Activated CD8-positive, alpha-beta memory T cell treated with anti-CD3 and anti-CD28 coated beads for 1 hour (primary cell): ENCODE measurements at places on chromosomes 11 and 22.

DNA sequence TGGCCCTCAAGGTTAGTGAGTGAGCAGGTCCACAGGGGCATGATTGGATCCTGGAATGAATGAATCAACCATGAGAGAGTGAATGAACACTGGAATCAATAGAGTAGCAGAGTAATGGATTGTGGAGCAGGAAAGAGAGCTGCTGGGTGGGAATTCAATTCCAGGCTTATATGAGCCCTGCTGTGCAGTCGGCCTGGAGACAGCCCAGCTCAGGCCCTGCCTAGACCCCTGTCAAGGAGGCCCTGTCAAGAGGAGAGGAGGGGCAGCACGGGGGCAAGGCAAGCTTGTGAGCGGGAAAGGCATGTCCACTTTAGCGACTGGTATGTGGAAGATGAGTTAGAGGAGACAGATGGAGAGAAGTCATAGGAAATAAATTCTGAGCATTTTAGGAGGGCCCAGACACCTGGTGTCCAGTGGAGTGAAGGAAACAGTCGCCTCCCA lies 1.3 kb upstream of the FOLR1 start:
- DNase-seq: no peak

DNA sequence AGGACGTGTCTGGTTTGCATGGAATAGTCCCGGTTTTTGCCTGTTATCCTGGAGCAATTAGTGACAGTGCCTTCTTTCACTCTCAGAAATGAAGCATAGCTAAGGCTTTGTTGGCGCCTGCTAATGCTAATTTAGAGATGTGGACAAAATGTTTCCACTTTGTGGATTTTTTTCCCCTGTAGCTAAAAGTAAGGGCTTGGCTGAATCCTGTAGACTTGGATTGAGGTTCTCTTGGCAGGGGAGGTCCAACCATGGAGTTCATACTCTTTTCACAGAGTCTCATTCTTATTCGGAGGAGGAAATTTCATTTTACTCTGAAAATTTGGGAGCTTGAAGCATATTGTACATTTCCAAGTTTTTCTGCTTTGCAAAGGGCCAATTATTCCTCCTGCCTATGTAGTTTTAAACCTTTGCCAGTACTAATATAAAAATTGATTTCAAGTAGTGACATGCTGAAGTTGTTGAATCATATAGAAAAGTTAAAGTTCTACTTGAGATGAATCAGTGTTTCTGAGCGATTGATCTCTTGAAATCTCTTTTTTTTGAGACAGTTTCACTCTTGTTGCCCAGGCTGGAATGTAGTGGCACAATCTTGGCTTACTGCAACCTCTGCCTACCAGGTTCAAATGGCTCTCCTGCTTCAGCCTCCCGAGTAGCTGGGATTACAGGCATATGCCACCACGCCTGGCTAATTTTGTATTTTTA lies 20.0 kb downstream of the PPFIA1 start:
- DNase-seq: no peak

DNA sequence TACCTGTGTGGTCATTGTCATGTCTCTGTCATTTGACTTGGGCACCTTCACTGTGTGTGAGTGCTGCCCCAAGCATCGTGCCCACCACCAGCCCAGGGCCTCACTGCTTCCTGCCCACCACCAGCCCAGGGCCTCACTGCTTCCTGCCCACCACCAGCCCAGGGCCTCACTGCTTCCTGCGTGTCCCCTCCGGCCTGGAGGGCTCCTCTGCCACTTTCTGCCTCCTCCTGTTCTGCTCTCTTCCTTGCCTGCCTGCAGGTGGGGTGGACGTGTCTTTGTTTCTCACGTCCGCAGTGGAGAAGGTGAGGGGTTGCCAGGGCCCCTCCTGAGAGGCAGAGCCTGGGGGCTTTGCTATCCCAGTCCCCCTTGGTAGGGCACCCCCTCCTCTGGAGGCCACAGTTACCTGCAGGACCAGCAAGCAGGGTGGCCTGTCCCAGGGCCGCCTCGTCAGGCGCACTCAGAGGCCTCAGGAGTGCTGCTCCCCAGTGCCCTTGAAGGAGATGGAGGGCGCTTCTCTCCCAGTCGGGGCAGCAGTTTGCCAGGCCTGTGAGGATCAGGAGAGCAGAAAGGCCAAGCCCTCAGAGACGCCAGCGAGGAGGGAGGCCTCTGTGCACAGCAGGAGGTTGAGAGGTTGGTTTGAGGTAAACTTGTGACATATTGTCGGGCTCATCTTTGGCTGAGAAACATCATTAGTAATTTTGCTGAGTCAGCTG lies 290.7 kb downstream of the TBC1D22A start:
- no peak for DNase-seq

- no peak for DNase-seq
Observed at GRCh38 chr22:34966980-34967565, 98.9 kb upstream of the ISX start.

- no peak for DNase-seq
Observed at GRCh38 chr11:74639533-74639932, 47.2 kb downstream of the POLD3 start.

DNA sequence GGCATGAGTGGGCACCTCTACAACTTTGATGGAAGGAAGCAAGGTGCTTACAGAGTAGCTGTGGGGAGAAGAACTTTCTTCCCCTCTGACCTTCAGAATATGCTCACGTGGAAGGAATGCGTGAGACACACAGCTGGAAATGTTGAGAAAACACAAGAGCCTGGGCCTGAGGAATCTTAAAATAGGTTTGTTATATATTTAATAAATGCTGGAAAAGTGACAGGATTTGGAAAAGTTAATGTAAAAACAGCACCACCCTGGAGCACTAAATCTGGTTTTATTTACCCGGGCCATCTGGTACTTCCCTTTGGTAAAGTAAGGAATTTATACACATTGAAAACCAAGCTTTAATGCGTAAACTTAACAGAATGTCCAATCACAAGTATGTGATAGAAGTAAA lies 14.0 kb upstream of the AMPD3 start:
- DNase-seq: no peak

GRCh38 chr11:14117632-14118031 lies 155.1 kb downstream of the SPON1 start:
- DNase-seq: no peak

DNA sequence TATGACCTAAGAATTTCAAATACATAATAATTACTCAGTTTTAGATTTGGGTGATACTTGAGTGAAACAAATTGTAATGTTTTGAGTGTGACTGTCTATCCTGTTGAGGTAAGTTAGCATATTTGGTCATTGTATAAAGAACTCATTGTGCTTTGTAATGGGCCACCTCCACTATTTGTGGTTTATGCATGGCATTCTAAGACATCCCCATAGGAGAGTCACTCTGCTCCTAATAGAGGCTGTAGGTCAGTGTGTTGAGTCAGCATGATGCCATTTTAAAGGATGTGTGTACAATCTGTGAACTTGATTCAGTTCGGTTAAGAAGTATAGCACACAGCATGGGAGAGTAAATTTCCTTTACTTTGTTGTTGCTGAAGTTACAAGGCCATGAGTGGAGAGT lies 1112.4 kb downstream of the JRKL start:
- DNase-seq: no peak

GRCh38 chr22:39454385-39454871 lies 2.4 kb upstream of the MGAT3 start:
- DNase-seq: no peak

DNA sequence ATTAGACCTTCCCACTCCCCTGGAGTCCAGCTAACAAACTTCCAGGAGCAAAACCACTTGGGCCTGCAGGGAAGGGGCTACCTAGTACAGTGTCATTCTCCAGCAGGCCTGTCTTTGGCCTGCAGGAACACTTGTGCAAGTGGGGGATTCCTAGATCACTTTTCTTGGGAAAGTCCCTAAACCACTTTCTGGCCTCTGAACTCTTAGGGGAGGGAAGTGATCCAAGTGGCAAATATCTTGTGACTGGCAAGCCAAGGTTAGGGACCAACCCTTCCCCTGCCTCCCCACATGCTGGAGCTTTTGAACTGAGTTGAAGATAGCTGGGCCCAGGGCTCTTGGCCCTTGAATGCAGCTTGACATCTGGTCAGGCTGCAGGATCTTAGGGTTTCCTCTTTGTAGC lies 17.2 kb downstream of the PPFIBP2 start:
- no peak for DNase-seq

GRCh38 chr11:10906521-10906920 lies 48.7 kb upstream of the ZBED5 start:
- no peak for DNase-seq

DNA sequence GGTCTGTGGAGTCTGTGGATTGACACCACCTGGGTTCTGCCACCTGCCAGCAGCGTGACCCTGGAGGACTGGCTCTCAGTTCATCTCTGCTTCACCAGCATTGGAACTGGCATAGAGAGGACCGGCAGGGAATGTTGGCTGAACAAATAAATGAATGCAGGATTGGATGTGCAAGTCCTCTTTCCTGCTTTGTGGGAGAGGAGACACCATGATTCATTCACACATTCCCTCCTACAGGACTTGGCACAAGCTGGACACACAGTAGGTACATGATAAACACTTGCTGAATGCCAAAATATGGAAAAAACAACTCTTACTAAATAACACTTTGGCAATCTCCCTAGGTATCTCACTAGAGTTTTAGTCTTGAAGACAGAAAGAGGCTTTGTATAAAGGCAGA lies 116.6 kb upstream of the NARS2 start:
- no peak for DNase-seq

DNA sequence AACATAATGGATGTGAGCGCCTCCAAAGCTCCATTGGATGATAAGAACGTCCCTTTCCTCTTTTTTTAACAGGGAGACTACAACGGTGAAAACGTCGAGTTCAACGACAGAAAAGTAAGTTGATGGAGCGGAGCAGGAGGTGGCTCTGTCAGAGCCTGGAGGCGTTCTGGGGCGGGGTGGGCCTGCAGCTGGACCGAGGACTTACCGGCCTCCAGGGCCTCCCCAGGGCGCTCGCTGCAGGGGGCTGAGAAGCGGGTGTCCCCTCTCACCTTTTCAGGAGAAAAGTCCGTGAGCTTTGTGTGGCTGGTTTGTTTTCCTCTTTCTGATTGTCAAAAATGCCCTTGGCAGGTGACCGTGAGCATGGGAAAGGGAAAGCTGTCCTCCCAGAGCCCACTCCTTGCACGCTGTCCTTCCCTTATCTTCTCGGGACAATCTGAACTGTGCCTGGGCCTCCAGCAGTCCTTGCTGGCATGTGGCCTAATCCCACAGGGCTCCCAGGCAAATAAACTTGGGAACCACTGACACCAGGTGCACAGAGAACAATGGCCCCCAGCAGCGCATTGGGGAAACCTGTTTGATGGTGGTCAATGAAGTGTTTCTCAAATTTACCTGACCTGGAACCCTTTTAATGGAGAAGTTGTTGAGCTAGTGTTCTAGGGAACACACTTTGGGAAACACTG lies 38.4 kb downstream of the ANO1 start:
- DNase-seq: no peak

DNA sequence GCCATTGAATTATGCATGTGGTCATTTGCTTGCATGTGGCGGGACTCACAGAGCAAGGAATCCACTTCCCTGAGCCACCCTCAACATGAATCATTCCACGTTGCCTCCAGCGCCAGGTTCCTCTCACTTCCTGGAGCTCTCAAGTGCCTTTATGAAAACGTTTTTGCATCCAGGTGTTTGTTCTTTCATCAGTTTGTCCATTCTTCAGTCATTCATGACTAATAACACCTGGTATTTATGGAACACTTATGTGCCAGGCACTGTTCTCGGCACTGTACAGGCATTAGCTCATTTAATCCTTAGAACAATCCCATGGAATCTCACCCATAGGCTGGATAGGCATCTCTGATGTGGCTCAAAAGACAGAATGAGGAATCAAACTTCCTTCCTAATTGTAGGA lies 256.1 kb upstream of the SYN3 start:
- DNase-seq: no peak

- DNase-seq: no peak
Observed at GRCh38 chr11:114164546-114164945, 105.0 kb downstream of the ZBTB16 start.

DNA sequence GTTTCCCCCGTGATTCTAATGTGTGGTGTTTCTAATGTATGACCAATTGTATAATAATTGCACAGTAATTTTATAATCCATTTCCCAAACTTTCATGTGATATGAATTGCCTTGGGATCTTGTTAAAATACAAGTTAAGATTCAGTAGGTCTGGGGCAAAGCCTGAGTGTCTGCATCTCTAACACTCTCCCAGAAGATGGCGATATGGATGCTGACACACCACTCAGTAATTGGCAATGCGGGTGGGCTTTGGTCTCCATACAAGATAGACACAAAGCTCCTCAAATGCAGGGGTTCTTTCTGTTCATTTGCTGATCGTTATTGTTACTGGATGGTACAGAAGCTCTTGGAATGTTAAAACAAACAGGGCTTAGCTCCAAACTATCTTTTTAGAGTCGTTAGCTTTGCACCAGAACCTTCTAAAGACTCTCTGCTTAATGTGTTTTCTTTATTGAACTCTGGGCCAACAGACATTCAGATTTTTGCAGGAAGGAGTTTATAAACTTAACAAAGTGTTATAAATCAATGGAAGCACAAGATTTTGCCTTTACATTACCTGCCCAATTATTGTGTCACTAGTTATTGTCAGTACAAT lies 45.4 kb upstream of the ANO3 start:
- no peak for DNase-seq

- DNase-seq: no peak
Observed at GRCh38 chr11:808427-809286, 1.1 kb upstream of the RPLP2 start.

GRCh38 chr11:111448831-111449557 lies 63.2 kb downstream of the BTG4 start:
- DNase-seq: no peak

DNA sequence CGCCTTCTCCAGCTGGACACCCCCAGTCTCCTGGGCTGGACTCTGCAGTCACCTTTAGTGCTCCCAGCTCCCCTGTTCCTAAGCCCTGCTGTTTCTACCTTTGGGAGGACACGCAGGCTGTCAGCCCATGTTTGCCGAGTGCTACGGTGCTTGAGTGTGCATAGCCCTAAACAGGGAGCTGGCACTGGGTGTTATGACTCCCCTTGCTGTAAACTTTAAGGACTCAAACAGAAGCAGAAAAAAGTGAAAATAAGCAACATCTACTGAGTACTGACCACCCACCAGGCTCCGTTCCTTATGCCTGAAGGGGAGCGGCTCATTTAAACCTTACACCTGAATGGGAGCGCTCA lies 7.3 kb upstream of the APOBEC3B start:
- no peak for DNase-seq

- DNase-seq: no peak
Observed at GRCh38 chr11:116325247-116325646, 447.5 kb downstream of the BUD13 start.

GRCh38 chr11:131951121-131951520 lies 580.7 kb downstream of the NTM start:
- no peak for DNase-seq

GRCh38 chr11:5107285-5107684 lies 30.9 kb downstream of the OR52A5 start:
- no peak for DNase-seq

GRCh38 chr11:93573184-93573583 lies 30.0 kb upstream of the SMCO4 start:
- no peak for DNase-seq

DNA sequence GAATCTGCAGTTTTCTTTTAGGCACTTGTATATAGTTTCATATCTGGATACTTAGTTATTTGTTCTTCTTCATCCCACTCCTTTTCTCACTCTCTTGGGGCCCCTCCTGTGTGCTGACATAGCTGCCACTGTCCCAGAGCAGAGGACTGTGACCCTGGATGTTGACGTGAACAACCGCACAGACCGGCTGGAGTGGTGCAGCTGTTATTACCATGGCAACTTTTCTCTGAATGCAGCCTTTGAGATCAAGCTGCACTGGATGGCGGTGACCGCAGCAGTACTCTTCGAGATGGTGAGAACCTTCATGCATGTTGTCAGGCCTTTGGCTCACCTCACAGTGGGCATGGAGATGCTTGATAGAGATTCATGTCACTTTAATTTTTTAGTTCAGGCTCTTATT lies 50.9 kb upstream of the YWHAH start:
- DNase-seq: no peak
